AG09319 (cell line): ENCODE measurements at places on chromosomes 7 and 10.

GRCh38 chr10:89685936-89686335 lies 15.5 kb upstream of the KIF20B start:
- no peak for DNase-seq

DNA sequence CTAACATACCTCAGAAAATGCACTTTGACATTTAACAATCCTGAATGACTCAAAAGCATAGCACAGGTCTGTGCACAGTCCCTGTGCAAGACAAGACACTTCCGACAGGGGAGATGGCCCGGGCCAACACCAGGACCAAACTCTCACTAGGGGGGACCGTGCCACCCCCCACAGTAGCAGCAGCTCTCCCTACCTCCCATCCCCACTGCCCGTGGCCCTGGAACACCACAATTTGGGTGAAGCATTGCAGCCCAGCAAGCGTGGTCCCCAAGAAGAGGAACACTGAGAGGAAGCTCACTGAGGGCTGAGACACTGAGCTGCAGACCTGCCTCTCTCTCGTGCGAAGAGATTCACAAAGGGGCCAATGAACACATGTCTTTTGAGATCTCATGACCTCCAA lies 26.0 kb downstream of the PTPRN2 start:
- no peak for DNase-seq

DNA sequence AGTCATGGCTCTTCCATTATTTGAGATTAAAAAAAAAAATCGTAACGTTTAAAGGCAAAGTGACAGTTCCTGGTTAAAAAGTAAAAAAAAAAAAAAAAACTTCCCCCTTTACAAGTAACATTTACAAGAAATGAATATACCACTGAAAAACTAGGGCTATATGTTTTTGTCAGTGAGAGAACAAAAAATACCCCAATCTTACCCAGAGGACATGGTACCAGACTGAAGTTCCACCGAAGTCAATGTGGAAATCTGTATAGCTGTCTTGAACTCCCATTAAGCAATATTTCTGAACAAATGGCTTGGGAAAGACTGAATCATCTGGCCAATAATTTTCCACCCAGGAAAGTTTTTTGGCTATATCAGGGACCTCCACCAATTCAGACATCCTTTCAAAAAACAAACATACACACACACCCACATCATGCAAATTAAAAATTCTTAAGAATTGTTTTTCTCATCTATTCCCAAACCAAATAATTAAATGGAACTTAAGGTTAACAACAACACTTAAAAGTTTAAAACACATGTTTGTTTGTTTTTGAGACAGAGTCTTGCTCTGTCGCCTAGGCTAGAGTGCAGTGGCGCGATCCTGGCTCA lies 50.2 kb downstream of the KDM7A start:
- DNase-seq, result no peak

GRCh38 chr10:19958787-19959186 lies 142.6 kb downstream of the PLXDC2 start:
- DNase-seq, result no peak

GRCh38 chr7:90384433-90384832 lies 18.8 kb upstream of the CLDN12 start:
- no peak for DNase-seq

GRCh38 chr10:101227429-101228152 lies 1.7 kb downstream of the LBX1 start:
- DNase-seq, result no peak

DNA sequence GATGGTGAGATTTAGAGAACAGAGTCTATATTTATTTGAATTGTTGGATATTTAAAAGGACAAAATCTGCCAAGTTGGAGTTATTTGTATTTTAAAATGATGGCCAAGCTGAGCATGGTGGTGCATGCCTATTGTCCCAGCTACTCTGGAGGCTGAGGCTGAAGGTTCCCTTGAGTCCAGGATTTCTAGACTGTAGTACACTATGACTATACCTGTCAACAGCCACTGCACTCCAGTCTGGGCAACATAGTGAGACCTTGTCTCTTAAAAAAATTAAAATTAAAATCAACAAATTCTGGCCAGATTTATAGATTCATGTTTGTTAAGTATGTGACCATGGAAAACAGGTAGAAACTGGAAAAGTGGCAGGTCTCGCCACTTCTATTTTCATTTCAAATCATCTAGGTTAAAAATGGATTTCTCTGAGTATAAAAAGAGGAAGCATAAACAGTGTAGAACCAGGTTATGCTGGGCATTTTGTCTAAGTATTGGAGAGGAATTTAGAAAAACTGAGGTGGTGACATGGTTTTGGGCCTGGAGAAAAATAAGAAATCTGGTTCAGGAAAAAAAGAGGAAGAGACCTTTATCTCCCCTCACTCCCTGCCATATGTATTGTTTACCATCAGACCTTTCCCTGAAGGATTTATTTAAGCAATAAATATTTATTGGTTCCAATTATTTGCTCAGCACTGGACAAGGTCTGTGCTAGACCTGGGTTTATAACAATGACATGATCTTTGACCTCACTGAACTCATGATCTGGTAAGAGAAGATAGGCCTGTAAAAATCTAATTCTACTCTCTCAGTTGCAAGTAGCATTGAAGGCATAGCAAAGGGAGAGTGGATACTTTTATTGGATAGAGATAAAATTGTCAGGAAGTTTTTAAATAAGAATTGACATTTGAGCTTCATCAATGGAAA lies 134.2 kb downstream of the TSPAN12 start:
- no peak for DNase-seq

DNA sequence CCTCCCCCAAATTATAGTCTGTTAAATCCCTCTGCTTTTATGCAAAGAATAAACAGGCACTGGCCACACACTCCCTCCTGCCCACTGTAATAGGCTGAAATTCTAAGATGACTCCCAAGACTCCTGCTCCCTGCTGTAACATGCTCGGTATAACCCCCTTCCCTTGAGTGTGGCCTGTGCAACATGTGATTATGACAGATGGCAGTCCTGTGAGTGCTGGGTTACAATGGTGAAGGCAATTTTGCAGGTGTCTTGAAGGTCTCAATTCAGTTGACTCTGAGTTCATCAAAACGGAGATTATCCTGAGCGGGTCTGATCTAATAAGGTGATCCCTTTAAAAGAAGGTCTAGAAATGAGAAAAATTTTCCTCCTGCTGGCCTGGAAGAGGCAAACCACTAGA lies 55.9 kb downstream of the CREB3L2 start:
- no peak for DNase-seq

DNA sequence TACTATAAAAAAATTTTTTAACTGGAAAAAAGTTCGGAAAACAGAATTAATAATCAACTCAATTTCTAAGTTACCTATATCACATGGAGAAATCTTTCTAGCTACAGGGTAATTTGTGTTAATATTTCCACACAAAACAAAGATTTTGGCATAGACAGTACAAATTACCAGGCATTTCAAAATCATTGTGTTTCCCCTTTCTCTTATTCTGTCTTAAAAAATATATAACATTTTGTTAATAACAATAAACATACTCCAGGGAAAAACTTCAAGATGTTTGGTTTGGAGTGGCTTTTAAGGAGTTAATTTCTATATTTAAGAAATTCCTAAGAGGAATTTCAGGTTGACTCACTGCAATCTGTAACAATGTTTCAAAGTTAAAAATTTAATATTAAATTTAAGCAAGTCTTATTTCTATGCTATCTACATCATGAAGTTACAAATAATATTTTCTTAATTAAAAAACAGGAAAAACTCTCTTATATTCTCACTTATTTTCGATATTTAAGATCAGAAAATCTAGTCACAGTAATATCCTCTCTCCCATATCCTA lies 132.6 kb downstream of the NRBF2 start:
- DNase-seq, result no peak

DNA sequence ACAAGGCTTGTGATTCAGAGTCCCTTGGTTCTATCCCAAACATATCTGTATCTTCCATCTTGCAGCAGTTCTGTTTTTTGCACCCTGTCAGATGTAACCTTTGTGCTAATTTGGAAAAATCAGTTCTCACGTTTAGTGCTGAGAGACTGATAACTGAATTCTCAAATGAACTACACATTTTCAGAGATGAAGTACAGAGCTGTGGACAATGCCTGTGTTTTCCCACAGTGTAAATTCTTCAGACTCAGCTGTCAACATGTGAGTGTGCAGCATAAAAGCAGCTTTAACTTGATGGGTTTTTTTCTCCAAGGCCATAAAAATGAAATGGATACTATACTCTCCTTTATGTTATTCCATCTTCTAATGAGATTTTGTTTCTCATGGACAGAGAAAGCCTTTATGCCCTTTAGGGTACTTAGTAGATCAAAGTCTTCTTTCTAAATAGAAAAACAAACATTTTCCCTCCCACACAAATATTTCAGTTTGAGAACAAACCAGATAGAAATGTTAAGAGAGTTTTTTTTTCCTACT lies 150.9 kb downstream of the SEMA3A start:
- no peak for DNase-seq

DNA sequence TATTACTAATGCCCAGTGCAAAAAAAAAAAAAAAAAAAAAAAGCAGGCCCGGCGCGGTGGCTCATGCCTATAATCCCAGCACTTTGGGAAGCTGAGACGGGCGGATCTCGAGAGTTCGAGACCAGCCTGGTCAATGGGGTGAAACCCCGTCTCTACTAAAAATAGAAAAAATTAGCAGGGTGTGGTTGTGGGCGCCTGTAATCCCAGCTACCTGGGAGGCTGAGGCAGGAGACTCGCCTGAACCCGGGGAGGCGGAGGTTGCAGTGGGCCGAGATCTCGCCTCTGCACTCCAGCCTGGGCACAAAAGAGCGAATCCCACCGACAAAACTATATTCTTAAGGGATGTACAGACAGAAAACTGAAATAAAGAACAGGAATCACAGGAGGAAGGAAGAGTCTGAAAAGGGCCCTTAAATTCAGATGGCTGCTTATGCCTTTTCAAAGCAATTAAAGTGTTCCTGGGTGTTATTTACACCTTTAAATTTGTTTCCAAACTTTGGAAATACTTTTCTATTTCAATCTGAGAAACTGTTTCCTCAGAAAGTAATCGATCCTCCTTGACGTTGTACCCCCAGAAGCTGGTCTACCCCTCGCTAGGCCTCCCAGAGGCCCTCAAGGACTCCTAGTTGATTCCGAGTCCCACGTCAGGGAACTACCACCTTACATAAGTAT lies 2.0 kb upstream of the KMT2E start:
- DNase-seq, result no peak

DNA sequence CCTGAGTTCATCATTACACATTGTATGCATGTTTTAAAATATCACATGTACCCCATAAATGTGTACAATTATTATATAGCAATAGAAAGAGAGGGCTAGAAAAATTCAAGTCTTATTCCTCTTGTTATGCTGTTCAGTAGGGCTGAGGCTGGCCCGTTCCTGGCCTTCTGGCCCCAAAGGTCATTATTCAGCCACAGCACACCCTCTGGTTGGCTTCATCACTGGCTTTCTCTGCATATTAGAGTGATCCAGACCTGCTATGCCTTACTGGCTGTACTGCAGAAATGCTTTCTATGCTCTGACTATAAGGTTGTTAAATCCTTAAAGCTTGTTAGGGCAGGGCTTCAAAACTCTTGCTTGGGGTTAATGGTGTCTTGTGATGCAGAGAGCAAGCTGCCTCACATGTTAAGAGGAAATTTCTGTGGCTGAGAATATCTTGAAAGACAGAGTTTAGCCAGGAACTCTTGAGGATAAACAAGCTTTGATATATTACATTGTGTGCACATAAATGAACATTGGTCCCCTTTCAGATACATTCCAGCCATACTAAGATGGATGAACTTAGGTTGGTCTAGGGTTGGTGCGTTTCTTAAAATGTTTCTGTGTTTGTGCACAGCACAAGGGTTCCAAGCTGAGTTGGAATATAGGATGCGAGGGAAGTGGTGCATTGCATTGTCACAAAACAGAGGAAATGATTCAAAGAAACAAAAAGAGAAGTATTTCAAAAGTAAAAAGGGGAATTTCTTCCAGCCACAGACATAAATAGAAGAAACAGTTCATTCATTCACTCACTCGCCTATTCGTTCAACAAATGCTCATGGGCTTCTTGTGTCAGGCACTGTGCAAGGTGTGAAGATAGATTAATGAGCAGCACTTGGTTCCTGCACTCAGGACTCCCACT lies 61.6 kb upstream of the WDR11 start:
- no peak for DNase-seq

DNA sequence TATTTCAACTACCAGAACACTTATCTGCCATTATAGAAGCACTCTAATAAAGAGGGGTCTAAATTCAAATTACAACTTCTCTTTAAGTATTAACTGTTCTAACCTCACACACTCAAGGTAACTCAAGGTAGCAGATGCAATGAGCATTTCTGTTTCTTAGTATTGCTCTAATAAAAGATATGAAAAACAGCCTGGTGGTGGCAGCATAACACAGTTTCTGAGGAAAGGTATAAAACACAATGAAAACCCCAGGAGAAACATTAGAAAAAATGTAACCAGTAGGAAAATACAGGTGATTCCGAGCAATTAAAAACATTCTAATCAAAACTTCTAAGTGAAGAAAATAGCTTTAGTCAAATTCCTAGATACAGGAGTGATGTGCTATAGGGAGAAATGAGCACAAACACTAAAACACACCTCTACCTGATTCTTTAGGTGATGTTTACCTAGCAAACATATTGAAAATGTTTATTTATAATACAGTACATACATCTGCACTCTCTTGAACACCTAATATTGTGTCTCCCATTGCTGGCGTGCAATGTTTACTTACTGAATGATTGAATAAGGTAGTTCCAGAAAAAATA lies 3.5 kb downstream of the MKRN1 start:
- no peak for DNase-seq
